ENCODE measurements at places on chromosomes 5 and 9.
A peak's percentile ranks its signal among the peaks of the same experiment; 100 is the strongest.

- no peak for DNase-seq
These were observed 83.2 kb upstream of the ZNF462 start for GRCh38 chr9:106779796-106780195.

GRCh38 chr5:103111468-103111867, 8.5 kb downstream of the GIN1 start:
- DNase-seq: no peak

DNA sequence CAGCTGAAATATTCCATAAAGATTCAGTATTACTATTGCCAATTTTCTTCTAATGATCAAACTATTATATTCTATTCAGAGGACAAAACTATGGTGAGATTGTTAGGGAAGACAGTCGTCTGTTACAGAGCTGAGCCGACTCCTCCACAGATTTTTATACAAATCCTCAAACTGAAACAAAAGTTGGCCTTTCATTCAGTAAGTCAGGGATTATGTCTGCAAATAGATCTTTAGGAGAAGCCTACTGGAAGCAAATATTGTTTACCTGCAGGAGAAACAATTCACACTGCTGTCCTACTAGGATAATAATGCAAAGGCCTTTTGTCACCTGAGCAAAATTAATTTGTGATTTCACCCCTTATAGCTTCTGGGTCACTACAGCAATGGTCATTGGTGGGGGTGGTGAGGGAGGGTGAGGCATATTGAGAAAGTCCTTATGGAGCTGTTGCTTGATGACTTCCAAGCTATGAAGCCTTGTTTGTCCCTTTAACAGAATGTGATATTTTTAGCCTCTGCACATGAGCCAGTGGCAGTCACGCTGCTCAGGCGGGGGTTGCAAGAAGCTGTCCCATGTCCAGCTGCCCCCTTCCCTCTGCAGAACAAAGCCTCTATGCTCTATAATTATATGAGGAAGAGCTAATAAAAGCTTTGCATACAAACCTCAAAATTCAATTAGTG, 200.5 kb upstream of the KLF9 start:
- no peak for DNase-seq

DNA sequence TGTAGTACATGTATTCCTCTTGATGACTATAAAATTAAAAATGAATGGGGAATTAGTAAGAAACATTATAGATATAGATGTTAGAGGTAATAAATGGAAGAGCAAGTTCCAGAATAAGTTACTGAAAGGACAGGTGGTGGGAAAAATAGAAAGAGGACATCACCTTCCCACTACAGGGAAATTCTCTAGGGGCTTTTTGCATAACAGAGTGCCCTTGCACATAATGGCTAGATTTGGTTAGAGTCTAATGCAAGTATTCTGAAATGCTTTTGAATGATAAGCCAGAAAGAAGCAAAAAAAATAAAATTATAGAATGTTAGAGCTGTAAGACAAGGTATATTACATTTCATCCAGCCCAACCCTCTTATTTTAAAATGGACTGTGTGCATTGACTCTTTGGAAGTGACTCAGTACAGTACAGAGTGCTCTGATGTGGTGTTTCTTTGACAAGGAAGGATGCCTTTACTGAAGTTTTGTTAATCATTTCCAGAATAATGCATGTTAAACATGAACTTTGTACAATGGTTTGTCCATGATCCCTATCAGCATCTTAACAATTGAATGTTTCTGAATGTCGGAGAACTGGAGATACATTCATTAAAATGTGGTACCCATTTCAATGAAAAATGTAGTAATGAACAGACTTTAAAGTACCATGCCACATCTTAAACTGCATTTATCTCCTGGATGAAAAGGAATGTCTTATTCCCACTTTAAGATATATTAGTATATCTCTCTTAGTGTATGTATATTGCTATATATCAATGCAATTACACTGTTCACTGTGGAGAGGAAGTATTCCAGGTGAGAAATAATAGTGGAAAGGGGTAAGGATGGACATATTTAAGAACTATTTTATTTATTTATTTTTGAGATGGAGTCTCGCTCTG, 391.1 kb downstream of the ADGRV1 start:
- no peak for DNase-seq

- DNase-seq: no peak
These were observed 285.2 kb downstream of the NPR3 start for GRCh38 chr5:32996336-32996735.

GRCh38 chr9:129273941-129274684, 96.1 kb upstream of the IER5L start:
- no peak for DNase-seq

DNA sequence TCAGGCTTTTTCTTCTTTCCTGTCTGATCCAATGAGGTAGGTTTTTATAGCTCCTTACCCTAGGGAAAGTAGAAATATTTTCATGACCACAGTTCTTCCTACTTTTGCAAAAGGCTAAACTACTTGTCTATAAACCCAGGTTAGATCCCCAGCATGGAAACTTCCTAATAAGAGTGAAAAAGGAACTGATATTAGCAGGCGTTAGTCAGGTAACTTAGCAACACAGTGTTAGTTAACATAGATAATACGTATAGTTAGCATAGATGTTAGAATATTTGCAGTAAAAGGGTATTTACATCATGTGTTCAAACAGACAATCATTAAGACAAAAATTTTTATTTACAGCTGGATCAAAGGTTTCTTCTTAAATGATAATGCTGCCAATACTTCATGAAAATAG, 162.9 kb upstream of the DAB2 start:
- no peak for DNase-seq

- DNase-seq: no peak
These were observed 16.0 kb upstream of the TBC1D2 start for GRCh38 chr9:98271479-98271878.

DNA sequence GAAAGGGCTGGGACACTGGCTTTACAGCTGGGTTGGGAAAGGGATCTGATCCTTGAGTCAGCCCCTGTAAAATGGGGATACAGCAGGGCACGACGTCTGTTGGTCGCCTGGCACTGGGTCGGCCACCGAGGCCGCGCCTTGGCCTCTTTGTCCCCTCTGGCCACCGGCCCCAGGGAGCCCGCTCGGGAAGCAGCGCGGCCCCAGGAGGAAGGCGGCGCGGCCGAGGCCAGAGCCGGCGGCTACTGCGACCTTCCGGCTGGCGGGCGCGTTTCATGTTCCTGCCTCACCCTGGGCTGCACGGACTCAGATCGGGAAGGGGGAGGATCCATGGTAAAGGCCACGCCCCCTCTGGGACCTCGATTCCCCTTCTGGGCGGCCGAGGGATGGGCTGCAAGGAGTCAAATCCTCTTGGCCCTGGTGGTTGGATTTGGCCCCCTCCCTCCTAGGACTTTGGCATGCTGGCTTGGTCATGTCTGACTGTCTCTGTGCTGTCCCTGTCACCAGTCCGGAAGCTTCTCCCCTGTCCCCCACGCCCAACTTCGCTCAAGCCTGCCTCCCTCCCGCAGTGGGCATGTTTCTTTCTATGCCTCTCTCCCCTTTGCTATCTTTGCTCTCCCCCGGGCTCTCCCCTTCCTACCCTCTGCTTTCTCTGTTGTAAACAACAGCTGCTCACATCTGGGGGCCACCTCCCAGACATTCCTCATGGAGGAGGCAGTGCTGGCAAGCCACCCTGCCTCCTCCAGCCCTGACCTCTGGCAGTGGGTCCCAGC, 25.8 kb downstream of the FPGS start:
- DNase-seq: peak; percentile 95

GRCh38 chr5:62732677-62733121, 154.1 kb downstream of the LRRC70 start:
- no peak for DNase-seq

- DNase-seq: no peak
These were observed 29.2 kb downstream of the CDKN2A start for GRCh38 chr9:21964925-21965385.

GRCh38 chr9:136994888-136995230, 1.5 kb downstream of the CLIC3 start:
- no peak for DNase-seq

DNA sequence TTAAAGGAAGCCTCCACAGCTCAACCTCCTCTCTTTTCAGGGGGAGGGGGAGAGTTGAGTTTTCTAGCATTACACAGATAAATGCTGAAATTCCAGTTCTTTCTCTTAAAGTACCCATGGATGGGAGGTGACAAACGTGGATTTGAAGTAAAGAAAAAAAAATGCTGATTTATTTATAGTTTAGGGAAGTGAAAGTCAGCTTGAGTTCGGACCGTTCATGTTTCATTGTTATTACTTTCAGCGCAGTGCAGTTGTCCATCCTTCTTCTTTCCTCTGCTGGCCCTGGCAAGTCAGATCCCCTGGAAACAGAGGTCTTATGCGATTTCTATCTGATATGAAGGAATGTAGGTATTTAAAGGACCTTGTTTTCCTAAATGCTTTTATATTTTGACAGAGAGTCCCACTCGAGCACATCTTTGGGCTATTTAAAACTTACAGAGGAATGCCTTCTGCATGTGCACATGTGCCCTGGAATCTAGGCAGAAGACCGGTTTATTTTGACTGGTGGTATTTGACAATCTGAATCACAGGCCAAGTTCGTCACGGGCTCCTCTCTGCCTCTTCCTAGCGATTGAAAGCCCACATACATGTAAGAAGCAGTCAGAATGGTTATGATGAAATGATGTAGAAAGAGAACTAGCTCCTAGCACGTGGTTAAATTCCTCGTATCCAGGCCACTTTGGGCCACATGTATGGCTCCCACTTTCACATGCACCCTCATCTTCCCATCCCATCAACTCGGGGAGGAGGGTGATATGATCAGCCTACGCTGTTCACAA, 385.2 kb upstream of the KLF4 start:
- no peak for DNase-seq

GRCh38 chr5:111755942-111756381, 1.0 kb downstream of the NREP start:
- no peak for DNase-seq

GRCh38 chr5:74948031-74948546, 81.9 kb upstream of the FAM169A start:
- no peak for DNase-seq

GRCh38 chr5:176774216-176775171, 35.9 kb upstream of the UNC5A start:
- peak; percentile 79 for DNase-seq

- DNase-seq: no peak
These were observed 118.1 kb downstream of the PRDM6 start for GRCh38 chr5:123207081-123207537.

GRCh38 chr9:90099262-90099963, 494.6 kb downstream of the GADD45G start:
- no peak for DNase-seq

DNA sequence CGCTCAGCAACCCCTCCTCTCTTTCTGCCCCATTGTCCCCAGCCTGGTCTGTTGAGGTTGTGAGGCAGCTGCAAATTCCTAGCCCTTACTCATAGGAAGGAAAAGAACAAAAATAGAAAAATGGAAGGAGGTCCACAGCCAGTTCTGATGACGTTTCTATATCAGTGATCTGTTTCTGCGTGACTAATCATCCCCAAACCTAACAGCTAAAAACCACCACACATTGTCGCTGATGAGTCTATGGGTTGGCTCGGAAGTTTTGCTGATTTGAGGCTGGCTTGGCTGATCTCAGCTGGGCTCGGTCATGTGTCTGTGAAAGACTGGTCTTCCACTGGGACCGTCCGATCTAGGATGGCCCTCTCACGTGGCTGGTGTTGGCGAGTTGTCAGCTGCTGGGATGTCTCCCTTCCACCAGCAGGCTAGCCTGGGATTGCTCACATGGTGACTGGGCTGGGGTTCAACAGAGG, 200.6 kb upstream of the ZNF618 start:
- DNase-seq: no peak

GRCh38 chr5:95652849-95653248, 6.3 kb downstream of the RFESD start:
- no peak for DNase-seq

GRCh38 chr9:106500171-106500570, 362.8 kb upstream of the ZNF462 start:
- DNase-seq: no peak

- DNase-seq: no peak
These were observed 170.7 kb upstream of the IRX1 start for GRCh38 chr5:3424946-3425345.

- DNase-seq: no peak
These were observed 125.6 kb downstream of the LPAR1 start for GRCh38 chr9:110912419-110913291.

DNA sequence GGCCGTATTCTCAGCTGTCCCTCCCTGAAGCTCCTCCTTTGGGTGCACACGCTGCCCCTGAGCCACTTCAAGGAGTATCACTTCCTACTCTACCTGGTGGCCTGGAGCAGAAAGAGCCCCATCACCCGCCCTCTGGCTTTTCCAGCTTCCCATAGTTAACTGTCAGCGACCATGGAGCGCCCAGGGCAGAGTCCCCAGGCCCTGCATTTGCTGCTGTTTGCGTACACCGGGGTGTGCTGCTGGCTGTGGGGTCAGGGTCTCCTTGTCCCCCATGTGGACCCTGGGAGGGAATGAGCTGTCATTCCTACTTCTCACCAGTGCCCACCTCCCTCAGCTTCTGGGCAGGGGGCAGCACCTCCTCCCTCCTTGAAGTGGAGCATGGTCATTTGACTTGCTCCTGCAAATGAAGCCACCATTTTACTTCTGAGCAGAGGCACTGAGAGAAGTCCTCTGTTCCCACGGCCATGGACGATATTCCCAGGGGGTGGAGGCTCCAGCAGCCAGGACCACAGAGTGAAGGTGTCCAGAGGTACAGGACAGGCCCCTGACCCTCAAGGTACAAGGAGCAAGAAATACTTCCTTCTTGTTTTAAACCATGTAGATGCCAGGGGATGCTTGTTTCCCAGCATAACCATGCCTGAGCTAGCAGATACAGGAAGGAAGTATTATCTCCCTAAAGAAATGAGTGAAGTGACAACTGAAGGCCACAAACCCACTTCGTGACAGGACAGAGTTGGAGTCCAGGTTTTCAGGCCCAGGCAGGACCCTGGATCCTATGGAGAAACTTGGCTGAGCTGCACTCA, 40.6 kb upstream of the COL5A1 start:
- DNase-seq: peak; percentile 58

- DNase-seq: no peak
These were observed 48.7 kb downstream of the PCSK1 start for GRCh38 chr5:96384353-96384752.

GRCh38 chr9:114893221-114894010, 37.0 kb downstream of the TNFSF8 start:
- DNase-seq: no peak

GRCh38 chr9:101527066-101527465, 6.6 kb upstream of the RNF20 start:
- DNase-seq: no peak

GRCh38 chr5:67549296-67549618, 352.7 kb upstream of the CD180 start:
- DNase-seq: no peak
